Fibroblast of gingiva (primary cell): ENCODE measurements at places on chromosomes 2 and 18.

- no peak for DNase-seq
Measured at GRCh38 chr18:2716394-2717326, 61.1 kb downstream of the SMCHD1 start.

- peak; percentile 87 for DNase-seq
Measured at GRCh38 chr2:24015562-24016375, 5.9 kb downstream of the MFSD2B start.

DNA sequence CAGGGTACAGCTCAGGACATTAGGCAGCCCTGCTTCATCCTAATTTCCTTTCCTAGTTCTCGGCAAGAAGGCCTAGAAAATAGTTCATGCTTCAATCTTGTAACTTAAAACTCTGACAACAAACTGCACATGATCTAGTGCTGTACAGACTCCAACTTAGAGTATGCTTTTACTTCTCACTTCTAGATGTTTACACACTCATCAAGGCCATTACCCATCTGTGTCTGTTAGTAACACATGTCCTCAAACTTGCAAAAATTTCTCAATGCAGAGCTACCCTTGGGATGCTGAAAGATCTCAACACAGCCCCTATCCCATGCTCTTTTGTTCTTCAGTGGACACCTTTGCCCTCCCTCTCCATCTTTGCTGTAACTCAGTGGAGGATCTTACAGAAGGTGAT lies 252.0 kb downstream of the OSR1 start:
- no peak for DNase-seq

DNA sequence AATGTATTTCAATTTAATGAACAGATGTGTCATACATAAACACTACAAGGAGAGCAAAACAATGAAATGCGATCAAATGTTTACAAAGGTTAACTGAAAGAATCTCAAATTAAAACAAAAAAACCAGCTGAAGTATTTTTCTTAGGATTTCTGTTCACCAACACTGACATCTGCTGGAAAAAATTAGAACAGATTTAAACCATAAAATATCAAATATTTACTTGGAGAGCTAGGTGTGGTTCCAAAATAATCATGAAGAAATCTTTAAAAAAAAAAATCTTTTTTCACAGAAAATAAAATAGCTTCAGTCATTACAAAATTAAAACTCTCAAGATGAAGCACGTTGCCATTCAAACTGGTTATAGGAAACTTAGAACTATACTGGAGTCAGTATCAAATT lies 13.8 kb downstream of the MMADHC start:
- DNase-seq, result peak; percentile 18

GRCh38 chr2:152335726-152336118 lies 748 bp downstream of the FMNL2 start:
- no peak for DNase-seq

- no peak for DNase-seq
Measured at GRCh38 chr2:60091266-60091665, 462.2 kb downstream of the BCL11A start.

- no peak for DNase-seq
Measured at GRCh38 chr2:3193443-3194330, 183.9 kb downstream of the EIPR1 start.

GRCh38 chr2:88307817-88308216 lies 137.7 kb downstream of the THNSL2 start:
- no peak for DNase-seq

- DNase-seq, result no peak
Measured at GRCh38 chr2:163324677-163325076, 411.1 kb downstream of the FIGN start.

DNA sequence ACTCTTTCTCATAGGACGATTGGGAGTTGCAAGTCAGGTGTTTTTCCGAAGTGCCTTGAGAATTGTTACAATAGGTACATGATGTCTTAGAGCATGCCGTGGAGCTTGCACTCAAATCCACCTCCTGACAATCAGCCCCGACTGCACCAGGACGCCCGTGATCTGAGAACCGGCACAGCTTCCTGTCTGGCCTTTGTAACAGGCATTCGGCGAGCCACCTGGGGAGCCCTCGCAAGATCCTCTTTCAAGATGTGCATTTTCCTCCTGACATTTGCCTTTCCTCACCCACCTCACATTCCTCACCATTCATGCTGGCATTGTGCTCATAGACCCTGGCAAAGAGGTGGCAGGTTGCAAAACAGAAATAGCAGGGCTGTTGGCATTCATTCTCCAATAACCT lies 427.3 kb downstream of the GALR1 start:
- DNase-seq, result no peak

DNA sequence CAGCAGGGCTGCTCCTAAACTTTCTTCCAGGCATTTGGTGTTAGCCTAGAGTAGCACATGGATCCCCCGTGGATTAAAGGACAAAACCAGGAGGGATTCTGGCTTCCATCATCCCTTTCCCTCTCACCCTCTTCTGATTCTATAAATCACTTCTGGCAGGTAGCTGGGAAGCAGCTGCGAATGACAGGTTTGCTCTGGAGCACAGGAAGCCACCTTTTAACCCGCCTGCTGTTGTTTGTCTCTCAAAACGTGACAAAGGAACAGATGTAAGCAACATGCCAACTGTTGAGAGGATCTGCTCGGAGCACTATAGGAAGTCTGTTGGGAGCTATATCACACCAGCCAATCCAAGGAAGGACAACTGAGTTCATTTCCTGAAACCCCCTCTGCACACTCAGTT lies 101.9 kb downstream of the ACTR2 start:
- DNase-seq, result no peak

DNA sequence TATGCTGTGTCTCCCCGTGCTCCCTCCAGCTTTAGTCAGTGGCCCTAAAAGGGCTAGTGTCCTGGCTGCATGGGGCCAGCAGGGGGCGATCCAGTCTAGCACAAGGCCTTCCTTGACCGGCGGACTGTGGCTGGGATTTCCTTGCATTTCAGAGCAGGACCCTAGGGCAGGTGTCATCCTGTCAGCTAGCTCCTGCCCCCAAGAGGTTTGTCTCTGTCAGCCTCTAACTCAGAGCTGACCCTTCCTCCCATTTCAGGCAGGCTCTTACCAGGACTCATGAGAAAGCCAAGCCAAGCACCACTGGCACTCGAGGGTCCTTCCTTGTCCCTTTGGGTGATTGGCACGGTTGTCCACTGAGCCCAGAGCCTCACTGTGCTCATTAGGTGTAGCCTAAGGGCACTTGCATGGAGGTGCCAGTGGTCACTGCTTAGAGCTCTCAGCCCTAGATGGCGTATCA lies 140.3 kb downstream of the RPIA start:
- no peak for DNase-seq

GRCh38 chr2:157217409-157217808 lies 40.1 kb upstream of the GALNT5 start:
- DNase-seq, result no peak

DNA sequence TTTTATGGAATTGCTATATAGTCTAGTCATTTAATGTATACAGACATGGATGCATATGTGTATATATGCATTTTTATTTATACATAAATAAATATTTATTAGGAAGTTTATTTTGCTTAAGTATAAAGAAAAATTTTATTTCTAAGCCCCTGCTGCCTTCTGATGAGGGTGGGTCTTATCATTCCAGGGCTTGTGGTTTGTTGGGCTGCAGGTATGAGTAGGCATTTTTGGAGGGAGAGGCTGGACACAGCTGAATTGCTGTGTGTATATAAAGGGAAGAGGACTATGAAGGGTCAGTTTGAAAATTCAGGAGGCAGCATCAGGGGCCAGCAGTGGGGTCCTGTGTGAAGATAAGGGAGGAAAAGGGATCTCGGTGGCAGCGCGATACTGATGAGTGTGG lies 189.4 kb downstream of the TMEM182 start:
- no peak for DNase-seq

GRCh38 chr2:128617661-128618060 lies 299.0 kb upstream of the HS6ST1 start:
- no peak for DNase-seq

GRCh38 chr2:138066139-138066806 lies 102.0 kb downstream of the HNMT start:
- no peak for DNase-seq

DNA sequence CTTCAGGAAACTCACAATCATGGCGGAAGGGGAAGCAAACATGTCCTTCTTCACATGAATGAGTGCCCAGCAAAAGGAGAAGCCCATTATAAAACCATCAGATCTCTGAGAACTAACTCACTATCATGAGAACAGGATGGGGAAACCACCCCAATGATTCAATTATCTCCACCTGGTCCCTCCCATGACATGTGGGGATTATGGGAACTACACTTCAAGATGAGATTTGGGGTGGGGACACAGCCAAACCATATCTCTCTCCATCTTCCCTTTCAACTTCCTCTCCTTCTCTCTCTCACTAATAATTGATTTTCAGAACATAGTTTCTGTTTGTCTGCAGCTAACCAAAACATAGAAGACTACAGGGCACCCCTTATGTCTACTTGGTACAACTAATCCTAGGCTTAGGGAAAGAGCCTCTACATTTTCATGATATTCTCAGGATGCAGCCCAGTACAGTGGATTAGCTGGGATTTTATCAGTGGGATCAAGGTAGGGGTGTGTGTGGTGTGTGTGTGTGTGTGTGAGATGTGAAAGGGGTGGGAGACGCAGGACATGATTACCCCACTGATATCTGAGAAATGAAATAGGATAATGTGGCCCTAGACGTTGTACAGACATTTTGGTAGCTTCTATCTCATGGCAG lies 2.8 kb upstream of the ATF2 start:
- no peak for DNase-seq

- no peak for DNase-seq
Measured at GRCh38 chr2:46150445-46150955, 146.7 kb upstream of the EPAS1 start.

DNA sequence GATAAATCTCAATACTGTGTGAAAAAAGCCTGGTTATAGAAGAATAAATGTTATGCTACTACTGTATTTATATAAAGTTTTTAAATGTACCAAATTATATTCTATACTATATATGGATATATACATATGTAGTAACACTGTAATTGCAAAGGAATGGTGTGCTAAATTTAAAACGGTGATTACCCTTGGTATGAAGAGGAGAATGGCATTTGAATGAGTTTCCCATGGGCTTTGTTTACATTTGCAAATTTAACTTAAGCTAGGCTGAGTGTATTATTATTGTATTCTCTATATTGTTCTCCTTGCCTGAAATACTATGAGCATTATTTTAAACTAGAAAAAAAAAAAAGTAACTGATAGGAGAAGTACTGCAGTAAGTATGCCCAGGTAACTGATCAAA lies 4.7 kb upstream of the SP3 start:
- no peak for DNase-seq

GRCh38 chr2:39394516-39394961 lies 42.5 kb downstream of the MAP4K3 start:
- no peak for DNase-seq

- DNase-seq, result no peak
Measured at GRCh38 chr2:212359425-212360067, 179.1 kb downstream of the ERBB4 start.

DNA sequence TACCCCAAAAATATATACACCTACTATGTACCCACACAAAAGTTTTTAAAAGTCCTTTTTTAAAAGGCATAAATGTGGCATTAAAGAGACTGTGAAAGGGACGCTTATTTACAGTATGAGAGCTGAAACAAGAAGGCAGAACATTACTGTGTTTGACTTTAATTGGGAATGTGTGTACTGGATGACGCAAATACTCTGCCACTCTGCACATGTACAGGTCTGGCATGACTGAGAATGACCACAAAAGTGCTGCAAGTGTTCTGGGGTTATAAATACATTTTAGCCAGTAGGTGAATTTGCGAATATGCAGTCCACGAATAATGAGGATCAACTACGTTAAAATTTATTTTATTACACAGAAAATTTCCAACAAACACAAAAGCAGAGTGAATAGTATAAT lies 11.4 kb downstream of the DARS1 start:
- peak; percentile 38 for DNase-seq

DNA sequence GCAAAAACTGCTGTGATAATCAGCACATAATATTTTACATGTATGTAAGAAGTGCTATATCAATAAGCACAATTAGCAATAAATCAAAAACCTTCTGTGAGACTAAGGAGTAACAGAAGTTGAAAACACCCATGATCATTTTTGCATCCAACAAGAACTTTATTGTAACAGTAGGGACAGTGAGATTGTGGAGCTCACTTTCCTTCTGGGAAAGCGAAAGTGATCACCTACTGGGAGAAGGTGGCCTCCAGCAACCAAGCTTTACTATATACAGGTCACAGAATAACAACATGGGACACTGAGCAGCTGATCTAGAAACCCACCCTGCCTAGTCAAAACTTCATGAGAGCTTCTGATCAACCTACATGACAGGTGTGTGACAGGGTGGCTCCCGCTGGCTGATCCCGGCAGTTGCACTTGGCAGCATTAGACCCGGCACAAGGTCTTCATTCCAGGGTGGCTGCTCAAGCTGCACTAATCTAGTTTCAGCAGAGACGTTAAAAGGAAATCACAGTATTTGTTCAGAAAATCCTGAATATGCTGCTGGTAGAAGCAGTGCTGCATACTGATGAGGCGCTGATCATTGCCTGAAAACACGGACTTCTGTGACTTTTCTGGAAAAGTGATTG lies 63.5 kb upstream of the ARL5A start:
- no peak for DNase-seq

DNA sequence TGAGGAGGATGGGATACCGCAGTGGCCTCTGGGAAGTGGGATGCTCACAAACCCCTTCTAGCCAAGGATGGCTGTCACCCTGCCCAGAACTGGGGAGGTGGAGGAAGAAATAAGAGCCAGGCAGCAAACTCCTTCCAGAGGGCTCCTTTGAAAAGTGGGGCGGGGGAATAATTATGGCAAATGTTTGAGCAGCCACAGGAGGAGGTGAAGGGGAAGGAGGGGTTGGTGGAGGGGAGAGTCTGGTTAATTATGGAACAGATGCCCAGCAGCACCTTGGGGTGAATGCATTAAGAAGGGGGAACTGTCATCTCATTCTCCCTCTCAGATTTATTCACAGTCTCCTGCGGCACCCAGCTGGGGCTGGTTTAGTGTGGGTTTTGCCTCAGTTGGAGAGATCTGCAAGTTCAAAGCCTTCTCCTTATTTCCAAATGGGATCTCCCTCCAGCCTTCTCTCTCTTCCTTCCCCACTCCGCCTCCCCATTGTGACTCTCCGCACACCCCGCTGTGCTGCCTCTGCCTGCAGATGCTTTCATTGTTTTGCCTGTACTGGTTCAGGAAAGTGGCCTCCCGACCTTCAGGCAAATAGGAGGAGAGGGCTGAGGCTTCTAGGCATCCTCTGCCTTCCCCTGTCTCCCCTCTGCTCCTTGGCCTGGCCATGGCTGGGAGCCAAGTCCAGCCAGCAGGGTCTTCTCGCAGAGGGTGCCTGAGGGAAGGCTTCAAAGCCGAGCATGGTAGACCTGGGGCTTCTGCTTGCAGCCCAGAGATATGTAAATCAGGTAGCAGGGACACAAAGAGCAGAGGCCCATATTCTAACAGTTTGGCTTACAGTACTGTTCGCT lies 457.2 kb upstream of the MEX3C start:
- no peak for DNase-seq

DNA sequence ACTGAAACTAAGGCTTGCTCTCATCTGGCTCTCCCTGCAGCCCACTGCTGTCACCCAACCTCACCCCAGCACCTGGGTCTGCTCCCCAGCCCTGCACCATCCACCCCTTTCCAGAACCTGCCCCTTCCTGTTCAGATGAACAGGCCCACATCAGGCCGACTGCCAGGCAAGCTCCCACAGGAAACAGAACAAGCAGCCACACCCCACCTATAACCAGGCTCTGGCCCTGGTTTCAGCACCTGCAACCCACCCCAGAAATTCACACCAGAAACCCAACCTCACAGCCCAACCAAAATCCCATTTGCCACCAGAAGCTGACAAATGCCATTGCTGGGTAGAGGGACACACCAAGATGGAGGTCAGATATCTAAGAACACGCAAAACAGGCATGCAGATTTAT lies 159.2 kb upstream of the ID2 start:
- no peak for DNase-seq

- DNase-seq, result no peak
Measured at GRCh38 chr18:73261923-73262322, 394.1 kb upstream of the NETO1 start.
